ENCODE measurements at places on chromosomes 5 and 9.

- DNase-seq: no peak
Observed at GRCh38 chr5:142286111-142286510, 38.7 kb downstream of the SPRY4 start.

DNA sequence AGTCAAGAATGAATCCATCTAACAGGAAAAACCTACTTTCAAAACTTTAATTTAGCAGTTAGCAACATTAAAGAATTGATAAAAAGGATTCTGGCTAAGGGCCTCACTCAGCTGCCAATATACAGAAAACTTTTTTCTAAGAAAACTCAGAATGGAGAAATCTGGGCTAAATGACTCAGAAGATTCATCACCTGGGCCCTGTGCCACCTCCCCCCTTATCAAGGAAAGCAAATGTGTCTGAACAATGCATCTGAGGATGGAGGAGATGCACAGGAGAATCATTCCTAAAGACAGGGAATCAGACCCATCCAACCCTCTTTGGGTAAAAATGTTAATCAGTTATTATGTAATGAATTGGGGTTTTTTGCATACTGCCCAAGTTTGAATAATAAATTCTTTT is 592.0 kb upstream of the DMAC1 start:
- DNase-seq: no peak

- DNase-seq: peak; percentile 30
Observed at GRCh38 chr5:149018909-149019443, 43.9 kb downstream of the SH3TC2 start.

- no peak for DNase-seq
Observed at GRCh38 chr9:133141833-133142595, 21.0 kb upstream of the RALGDS start.

DNA sequence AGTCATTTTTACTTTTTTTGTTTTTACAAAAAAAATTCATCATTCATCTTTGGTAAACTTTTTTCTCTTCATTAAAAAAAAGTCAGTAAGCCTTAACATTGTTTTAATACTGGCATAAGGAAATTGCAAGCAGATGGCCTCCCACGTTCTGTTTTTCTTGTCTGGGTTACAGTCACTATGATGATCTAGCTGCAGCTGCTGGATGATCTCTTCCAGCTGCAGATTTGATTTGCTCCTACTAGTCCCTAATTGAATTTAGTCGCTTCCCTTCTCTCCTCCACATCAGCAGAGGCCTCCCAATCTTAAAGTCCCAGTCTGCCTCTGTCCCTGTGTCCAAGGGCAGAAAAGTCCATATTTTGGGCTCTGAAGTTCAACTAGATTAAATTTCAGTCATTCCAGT is 106.8 kb upstream of the PTGER4 start:
- peak; percentile 48 for DNase-seq

DNA sequence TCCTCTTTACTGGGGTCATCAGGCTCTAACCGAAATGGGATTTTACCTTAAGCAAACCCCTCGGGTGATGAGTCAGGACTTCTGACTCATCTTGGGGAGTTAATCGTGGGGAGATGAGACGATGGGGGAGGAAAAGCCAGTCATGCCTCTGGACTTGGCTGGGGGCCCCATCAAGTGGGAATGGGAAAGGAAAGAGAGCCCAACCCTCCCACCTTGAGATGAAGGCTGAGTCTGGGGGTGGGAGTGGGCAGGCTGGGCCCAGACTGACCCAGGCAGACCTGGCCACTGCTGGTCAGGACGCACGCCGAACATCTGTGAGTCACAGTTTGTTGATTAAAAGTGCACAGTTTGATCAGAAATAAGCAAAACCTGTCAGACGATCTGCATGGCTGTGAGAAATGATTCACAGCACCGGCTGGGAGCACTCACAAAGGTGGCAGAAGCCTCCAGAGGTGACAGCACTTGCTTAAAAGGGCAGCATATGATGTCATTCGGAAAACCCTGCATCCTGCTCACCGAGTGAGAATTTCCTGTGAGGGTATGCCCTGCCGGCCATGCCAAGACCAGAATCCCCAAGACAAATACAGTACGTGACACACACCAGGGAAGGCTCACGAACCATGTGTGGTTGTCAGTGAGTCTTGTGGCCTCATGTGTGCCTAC is 50.0 kb upstream of the SLC25A51 start:
- DNase-seq: peak; percentile 96

- DNase-seq: no peak
Observed at GRCh38 chr9:89413963-89414638, 83.8 kb downstream of the SEMA4D start.

DNA sequence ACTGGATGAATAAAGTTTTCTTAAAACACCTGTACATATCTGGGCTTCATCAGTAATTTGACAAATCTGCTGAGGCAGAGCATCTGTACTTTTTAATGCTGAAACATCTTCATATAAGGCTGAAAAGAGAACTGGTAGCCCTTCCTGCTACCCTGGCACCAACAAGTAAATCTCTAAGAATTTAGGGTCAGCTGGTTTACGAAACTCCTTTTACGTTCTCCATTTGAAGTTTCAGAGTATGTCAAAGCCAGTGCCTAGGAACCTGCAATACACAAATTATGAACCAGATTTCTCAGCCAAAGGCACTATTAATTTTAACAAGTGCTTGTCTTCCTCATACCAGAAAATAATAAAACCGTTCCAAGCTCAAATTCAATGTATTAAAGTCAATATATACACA is 3.8 kb downstream of the ZFAND5 start:
- DNase-seq: no peak

DNA sequence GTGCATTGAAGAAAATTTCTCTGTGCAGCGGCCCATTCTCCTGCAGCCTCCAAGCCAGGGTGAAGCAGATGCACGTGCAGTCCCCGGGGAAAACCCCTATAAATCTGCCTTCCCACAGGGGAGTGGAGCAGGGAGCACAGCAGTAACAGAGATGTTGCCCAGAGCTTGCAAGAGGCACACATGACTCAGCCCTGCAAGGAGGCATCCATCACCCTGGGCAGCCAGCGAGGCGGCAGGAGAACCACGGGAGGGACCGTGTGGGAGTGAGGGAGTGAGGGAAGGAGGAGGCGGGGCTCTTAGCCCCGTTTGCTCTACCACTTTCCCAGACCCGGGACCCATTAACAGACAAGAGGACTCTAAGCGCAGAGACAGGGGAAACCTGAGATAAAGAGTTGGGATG is 96.2 kb upstream of the ARAP3 start:
- peak; percentile 47 for DNase-seq

DNA sequence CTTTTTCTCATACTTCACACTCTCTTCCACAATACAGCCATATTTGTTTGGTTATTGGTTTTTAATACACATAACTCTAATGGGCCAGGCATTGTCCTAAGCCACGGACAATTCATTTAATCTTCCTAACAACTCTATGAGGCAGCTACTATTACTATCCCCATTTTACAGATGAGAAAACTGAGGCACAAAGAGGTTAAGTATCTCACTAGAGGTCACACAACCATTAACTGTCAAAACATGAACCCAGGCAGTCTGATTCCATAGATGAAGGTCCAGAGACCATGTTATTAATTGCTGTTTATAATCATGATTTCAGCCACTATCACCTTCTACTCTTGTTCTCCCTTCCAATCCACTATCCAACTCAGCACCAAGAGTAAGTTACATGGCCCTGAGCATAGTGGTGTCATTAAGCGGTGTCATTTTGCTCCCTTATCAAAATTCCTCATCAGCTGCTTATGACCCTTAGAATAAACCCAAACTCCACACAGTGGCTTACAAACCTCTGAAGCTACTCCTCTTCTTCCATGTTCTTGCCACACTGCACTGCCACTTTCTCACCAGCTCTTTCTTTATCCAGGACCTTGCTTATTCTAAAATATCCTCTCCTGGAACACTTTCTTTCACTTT is 22.7 kb downstream of the CLINT1 start:
- DNase-seq: no peak

All from iris pigment epithelial cell (primary cell).